ENCODE measurements at places on chromosomes 3 and 15.

- H3K36me3 ChIP-seq = no peaks in the 10 kb centered on the region
- H3K4me3 ChIP-seq = peak overlapping the region; percentile 22
- H3K27me3 ChIP-seq = no peaks in the 10 kb centered on the region
- DNase-seq = no peak
- H3K27ac ChIP-seq = peak overlapping the region; percentile 39
These were observed 2.5 kb downstream of the SCAMP2 start for GRCh38 chr15:74870436-74871215.

- DNase-seq = no peak
- H3K4me3 ChIP-seq = no peak overlapping the region
- no peaks in the 10 kb centered on the region for H3K27me3 ChIP-seq
These were observed 305.6 kb downstream of the ZBTB20 start for GRCh38 chr3:114841515-114841914.

- no peaks in the 10 kb centered on the region for H3K4me1 ChIP-seq
- no peaks in the 10 kb centered on the region for H3K27me3 ChIP-seq
- no peak overlapping the region for H3K27ac ChIP-seq
- H3K36me3 ChIP-seq = peaks cover 4% of the 10 kb centered on the region
- no peak for DNase-seq
These were observed 19.8 kb downstream of the GNB5 start for GRCh38 chr15:52171386-52171785.

GRCh38 chr15:70254311-70254869, 156.7 kb upstream of the TLE3 start:
- H3K27ac ChIP-seq = no peak overlapping the region
- H3K27me3 ChIP-seq = no peaks in the 10 kb centered on the region
- no peaks in the 10 kb centered on the region for H3K36me3 ChIP-seq
- peaks cover 19% of the 10 kb centered on the region for H3K4me1 ChIP-seq
- DNase-seq = no peak
- no peak overlapping the region for H3K4me3 ChIP-seq

All from effector memory CD4-positive, alpha-beta T cell (primary cell).